ENCODE measurements at places on chromosomes 12 and 14.

GRCh38 chr12:109264095-109264942, 44.8 kb downstream of the FOXN4 start:
- peak; percentile 56 for DNase-seq

DNA sequence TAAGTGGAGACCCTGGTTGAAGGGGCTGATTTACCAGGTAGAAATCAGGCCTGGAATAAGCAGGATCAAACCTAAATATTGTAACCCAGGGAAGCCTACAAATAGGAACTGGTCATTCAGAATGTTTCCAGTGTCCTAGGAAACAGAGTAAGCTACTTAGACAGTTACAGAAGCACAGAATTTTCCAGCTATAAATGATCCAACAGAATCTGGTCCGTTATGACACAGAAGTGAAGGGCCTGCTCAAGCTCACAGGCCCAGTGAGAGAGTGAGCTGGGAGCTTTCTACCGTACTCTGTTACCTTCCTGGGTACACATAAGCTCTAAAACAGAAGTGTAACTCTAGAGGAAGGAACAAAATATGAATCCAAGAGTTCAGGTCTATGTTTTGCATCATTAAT, 119.1 kb downstream of the TTC7B start:
- no peak for DNase-seq

DNA sequence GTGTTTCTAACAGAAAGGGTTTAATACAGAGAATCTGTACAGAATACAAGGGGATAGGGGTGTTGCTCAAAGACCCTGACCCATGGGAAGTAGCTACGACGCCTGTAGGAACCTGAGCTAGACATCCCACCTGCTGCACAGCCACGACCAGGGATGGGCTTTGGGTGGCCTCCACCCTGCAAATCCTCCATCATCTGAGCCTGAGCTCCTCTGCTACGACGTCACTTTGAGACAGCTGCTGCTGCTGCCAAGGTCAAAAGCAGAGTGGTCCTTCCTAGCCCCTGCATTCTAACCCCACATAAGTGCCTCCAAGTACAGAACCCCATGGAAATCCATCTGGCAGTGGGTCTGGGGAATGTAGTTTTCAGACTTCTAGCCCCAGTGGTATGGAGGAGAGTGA, 43.8 kb downstream of the JAG2 start:
- DNase-seq, result no peak

- no peak for DNase-seq
Measured at GRCh38 chr12:117890644-117891043, 78.1 kb downstream of the KSR2 start.

- DNase-seq, result no peak
Measured at GRCh38 chr12:53829130-53829819, 77.5 kb upstream of the CISTR start.

- DNase-seq, result no peak
Measured at GRCh38 chr12:85273381-85274314, 6.4 kb upstream of the ALX1 start.

DNA sequence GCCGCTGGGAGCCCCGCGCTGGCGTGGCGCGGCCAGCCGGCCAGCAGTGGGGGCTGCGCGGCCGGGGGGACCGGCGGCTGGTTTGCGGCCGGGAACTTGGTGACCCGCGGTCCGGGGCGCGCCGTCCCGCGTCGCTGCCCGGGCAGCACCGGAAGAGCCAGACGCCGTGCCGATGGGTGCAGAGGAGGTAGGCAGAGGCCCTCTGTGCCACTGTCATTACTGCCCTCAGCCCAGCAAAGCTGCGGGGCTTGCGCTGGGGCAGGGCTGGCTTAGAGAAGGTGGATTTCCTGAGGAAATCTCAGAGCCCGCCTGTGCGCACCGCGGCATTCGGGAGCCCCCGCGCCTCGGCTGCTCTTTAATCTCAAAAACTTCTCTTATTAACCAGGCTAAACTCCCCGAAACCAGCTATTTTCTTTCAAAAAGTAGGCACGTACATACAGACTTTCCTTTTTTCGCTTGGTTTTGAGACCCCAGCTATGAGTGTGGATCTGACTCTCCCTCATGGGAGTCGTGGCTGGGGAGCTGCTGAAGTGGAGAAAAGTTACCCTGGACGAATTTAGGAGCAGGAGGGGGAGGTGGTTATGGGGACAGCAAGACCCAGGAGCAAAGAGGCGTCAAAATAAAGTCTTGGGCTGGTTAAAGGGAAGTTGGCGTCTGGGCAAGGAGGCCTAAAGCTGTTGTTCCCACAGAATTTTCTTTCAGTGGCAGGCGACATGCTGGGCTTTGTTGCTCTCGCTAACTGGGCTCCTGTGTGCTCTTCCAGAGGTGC, 802 bp downstream of the SUSD6 start:
- peak; percentile 32 for DNase-seq

DNA sequence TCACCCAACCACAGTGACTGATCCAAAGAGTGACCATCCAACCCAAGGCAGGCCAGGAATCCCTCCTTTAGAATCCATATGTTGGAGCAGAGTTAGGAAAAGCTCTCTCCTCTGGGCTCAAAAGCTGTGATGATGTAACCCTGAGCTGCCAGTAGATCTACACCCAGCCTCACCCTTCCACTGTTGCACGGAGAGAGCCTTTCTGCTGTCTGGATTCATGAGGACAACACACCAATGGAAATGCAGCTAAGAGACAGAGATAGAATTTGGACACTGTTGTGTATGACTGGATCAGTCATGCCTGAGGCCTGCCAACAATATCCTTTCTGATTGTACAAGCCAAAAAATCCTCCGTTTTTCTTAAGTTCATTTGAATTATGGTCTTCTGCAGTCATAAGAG, 4.4 kb upstream of the OR6J1 start:
- DNase-seq, result peak; percentile 32

DNA sequence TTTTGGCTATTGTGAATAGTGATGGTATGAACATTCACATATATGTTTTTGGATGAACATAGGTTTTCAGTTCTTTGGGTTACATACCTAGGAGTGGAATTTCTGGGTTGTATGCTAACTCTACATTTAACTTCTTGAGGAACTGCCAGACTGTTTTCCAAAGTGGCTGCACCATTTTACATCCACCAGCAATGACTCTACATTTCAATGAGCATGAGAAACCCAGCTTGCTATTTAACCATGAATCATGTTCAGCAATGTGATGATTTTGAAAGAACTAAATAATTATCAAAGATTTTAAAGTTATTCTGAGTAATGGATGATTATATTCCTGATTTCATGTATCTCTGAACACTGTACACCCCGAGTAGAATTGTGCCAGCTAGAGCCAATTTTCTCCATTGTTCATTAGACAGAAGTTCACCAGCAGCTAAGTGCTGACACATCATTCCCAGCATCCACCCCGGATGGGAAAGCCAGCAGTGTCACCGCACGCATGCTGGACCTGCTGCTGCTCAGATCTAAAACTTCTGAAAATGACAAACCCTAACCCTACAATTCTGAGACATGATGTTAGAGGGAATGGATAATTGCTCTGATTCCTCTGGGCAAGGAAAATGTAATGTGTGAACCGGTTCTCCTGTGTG, 13.3 kb upstream of the ANAPC5 start:
- DNase-seq, result peak; percentile 8

- no peak for DNase-seq
Measured at GRCh38 chr14:86203843-86204242, 673.9 kb downstream of the FLRT2 start.

- peak; percentile 16 for DNase-seq
Measured at GRCh38 chr12:31370531-31371255, 44.7 kb upstream of the SINHCAF start.

GRCh38 chr14:91654836-91655235, 77.0 kb downstream of the CATSPERB start:
- no peak for DNase-seq

GRCh38 chr14:56632195-56632594, 52.6 kb downstream of the TMEM260 start:
- DNase-seq, result no peak

DNA sequence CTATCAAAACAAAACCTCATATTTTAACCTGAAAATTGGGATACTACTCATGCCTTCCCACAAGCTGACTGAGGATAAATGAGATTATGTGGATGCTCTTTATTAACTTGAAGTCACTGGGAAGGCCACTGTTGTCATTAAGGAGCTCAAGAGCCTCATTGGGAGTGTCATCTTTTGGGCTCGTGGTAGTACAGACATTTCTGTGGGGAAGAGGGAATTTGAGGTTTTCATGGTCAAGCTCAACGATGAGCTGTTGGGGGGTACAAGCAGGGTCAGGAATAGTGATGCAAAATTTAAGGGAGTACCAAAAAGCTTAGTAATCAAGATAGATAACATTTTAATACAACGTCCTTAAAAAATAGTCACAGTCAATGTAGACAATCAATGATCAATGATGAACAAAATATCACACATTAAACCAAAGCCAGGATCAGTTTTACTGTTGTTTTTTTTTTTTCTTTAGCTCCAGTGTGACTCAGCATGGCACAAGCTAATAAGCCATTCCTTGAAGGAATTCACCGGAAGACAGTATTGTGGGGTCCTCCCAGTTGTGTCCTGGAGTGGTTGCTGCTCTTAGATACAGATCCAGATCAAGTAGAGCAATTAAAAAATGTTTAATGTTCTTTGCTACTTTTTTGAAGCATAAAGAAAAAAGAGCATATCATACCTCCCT, 130.9 kb downstream of the C12orf75 start:
- DNase-seq, result no peak

DNA sequence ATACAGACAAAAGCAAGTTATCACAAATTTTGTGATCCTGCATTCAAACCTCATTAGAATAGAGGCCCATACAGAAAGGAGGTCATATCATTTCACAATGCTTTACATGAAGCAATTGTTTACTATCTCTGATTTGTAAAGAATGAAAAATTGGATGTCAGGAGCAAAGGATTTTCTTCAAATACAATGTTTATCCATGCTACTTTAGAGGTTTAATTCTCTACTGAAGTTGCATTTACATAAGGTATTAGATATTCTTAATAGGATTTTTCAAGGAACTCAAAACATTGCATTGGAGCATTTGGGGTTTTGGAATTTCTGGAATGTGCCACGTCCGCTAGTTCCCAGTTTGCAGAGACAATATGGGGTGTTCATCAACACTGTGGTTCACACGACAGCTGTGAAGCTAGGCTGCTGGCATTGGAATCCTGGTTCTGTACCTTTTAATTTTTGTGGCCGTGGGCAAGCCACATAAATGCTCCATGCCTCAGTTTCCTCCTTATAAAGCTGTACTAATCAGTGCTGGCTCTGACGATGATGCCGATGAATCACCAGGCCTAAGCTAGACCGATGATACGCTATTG, 174.8 kb downstream of the APAF1 start:
- no peak for DNase-seq

GRCh38 chr12:108566452-108566851, 4.1 kb downstream of the ISCU start:
- DNase-seq, result no peak

- DNase-seq, result no peak
Measured at GRCh38 chr14:51419685-51420084, 179.6 kb downstream of the TMX1 start.

DNA sequence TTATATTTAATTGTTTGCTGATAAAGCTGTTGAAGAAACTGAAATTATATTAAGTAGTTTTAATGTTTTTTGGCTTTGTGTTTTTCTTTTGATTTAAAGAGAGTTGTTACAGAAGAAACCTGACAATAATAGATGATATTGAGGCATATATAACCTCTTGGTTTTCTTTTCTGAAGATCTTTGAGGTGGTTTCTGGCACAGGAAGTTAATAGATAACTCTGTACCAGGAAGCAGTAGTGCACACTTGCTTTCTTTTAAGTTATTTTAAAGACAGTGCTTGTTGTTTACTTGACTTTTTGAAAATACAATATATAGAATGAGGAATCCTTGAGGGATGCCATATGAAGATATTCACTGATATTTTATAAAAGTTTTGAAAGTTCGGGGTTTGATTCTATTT, 209.0 kb upstream of the FBXO33 start:
- no peak for DNase-seq

DNA sequence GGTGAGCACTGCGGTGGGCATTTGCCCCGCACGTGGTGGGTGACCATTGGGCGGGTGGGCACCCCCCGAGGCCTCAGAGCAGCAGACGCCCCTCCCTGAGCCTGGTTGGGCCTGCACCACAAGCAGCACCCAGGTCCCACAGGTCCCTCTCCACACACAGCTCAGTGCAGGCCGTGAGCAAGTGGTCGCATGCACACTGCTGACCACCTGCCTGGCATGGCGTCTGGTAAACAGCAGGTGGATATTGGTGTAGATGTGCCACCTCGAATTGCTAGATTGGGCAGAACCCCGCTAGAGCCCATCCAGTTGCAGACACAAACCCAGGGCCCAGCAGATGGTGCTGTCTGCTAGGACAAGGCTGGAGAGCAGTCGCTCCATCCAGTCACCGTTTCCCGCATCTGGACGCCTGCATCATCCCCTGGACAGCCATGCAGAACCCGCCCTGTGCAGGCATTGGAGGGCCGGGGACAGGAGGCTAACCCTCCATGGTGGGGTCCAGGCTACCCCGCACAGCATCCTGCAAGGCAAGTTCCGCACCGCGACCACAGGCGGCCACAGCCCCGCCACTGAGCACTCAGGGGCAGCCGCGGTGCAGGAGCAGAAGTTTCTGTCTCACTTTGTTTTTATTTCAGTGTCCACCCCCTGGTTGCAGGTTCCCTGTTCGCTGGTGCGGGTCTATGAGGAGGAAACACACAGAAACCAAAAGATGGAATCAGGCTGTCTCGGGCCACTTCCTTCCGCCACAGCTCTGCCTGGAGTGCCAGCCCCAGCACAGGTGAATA, 45.6 kb upstream of the RIMBP2 start:
- peak; percentile 63 for DNase-seq

DNA sequence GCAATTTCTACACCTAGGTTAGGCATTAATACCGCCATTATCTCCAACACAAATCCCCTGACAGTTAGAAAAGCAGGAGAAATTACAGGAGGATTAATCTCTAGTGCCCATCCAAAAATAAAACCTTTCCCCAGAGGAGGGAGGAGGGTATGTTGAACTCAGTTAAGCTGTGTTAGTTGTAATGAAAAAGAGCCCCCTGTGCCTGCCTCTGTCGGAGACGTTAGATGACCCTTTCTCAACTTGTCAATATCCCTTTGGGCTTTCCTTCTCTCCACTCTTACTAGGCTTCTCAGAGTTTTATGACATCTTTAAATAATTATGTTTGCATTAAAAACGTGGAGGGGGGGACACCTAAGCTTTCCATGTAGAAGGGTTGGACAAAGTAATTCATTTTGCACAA, 278.2 kb downstream of the PDZRN4 start:
- DNase-seq, result no peak

GRCh38 chr12:72511906-72512305, 239.7 kb downstream of the TRHDE start:
- peak; percentile 93 for DNase-seq

All from iris pigment epithelial cell (primary cell).